ENCODE measurements at places on chromosomes 7 and 10.

DNA sequence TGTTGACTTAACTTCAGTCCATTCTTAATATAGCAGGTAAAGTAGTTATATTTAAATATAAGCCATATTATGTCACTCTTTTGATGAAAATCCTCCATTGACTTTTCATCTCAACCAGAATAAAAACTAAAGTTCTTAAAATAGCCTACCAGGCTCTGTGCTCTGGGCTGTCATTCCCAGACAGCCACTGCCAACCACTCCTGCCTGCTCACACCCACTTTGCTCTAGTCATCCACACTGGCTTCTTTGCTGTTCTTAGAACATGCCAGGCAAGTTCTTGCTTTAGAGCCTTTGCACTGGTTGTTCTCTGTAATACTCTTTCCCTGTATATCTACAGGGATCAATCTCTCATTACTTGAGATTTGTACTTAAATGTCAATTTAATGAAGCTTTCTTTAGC lies 80.6 kb downstream of the ZEB1 start:
- DNase-seq, result no peak

GRCh38 chr7:94530109-94530508 lies 20.5 kb downstream of the CASD1 start:
- DNase-seq, result no peak

GRCh38 chr10:34866848-34867247 lies 51.8 kb upstream of the PARD3 start:
- DNase-seq, result no peak

DNA sequence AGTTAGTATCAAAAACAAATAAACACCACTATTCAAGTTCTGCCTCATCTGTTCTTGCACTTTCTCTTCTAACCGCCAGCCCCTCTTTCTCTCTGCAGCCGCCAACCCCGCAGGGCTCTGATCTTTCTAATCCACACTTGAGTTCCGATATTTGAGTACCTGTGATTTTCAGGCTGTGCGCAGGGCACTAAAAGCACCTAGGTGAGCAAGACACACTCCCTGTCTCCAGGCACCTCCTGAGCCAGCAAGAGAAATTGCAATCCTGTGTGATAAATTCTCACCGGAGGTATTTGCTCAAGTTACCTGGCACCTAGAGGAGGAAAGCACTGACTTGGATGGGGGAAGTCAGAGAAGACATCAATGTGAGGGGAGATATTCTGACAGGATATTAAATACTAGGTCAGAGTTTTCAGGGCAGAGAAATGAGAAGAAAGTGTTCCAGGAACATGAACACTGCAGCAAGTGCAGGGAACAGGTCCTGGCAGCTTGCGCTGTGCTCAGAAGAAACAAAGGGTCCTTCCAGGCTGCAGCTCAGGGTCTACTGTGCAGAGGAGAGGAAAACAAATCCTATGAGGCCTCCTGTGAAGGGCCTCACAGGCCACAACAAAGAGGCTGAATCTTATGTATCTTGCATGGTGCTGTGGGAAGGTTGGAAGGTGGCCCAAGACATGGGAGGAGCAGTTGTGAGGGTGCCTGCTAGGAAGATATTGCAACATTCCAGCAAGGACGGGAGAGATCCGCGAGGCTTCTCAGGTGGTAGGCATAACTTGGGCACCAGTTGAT lies 568.7 kb upstream of the MGMT start:
- no peak for DNase-seq

- DNase-seq, result no peak
Measured at GRCh38 chr7:41628901-41629300, 74.0 kb downstream of the INHBA start.

DNA sequence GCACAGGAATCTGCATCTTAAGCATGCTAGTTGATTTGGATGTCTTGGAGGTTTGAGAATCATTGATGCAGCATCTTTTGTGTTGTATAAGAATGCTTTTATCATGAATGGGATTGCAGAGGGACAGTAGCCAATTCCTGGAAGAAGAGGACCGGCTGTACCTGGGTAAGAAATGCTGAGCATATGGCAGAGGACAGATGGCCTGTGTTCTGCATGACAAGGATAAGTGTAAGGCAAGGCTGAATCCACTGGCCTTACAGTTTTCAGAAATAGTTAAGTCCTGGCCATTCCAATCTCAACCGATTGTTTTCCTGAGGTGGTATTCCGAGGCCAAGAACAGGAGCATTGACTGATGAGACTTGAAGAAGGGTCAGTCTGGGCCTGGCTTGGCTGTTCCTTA lies 24.4 kb upstream of the KBTBD2 start:
- no peak for DNase-seq

DNA sequence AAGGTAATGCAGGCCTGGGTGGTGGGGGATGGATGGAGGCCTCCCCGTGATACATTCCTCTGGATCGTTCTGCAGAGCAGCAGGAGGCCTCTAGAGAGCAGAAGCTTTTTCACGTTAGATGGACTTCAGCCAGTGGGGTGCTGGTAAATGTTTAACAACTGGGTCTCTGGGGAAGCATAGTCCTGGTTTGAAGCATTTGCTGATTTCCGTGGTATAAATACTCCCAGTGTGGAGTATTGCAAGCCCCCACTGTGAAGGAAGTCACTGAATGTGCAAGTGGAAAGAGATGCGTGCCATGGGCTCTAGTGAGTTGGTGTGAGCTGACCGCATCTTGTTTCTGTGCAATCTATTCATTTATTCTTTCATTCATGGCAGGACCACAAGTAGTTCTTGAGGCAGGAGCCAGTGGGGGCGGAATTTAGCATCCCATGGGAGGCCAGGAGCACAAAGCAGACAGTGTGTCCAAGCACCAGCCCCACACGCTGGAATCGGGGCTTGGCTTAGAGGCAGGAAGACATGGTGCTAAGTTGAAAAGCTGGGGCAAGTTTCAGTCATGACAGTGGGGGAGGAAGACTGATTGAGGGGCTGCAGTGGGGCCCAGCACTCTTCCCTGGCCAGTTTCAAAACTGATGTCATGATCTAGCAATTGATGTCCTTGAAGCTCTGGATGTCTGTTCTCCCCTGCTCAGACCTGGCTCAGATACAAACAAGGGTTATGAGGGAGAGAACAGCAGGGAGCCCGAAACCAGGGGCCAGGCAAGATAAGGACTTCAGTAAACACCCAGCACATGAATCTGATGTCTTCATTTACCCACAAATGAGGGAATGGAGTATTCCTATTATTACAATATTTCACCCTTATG lies 280.9 kb upstream of the LYZL1 start:
- no peak for DNase-seq

GRCh38 chr10:5466451-5467206 lies 32.7 kb downstream of the CALML5 start:
- no peak for DNase-seq

DNA sequence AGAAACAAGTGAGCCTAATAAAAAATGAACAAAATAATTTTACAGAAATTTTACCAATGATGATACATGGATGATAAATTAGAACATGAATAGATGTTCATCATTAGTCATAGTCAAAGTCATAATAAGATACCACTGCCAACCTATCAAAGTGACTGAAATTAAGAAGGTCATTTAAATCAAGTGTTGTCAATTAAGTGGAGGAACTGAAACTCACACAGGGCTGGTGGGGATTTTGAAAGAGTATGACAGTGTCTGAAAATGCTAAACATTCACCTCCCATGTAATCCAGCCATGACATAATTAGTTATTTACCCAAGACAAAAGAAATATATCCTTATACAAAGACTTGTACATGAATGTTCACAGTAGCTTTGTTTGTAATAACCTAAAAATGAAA lies 57.1 kb upstream of the DYNC1I1 start:
- DNase-seq, result no peak

DNA sequence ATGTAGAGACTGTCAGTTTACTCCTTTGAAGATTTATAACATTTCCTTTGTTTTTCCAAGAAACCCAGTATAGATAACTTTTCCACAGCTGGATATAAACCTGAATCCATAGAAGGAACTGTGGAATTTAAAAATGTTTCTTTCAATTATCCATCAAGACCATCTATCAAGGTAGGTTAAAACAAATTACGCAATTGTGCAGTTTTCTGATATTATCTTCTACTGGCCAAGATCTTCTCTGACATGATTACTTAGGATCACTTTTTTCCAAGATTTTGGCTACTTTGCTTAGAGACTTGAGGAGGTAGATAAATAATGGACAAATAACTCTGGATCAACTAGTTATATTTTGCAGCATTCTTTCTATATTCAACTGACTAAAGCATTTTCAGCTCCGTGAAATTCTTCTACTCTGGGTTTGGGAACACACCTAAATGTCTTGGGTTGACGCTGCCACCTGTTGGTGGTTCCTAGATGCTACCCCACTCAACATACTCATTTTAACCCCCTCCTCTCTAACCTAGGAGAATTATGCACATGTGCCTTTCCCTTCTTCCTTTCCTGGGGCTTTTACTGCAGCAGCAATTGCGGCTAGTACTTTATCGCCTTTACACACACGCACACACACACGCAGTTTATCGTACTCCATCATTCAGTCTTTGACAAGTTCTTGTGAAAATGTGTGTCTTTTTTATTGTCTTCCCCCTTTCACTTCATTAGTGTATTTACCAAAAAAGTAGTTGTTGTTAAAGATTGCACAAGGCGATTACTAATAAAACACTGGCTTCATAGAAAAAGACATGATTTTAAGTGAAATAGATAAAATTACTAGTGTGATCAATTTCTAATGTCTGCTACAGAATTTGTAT lies 32.7 kb downstream of the ABCB5 start:
- no peak for DNase-seq

- no peak for DNase-seq
Measured at GRCh38 chr10:92505044-92505443, 68.8 kb downstream of the IDE start.

DNA sequence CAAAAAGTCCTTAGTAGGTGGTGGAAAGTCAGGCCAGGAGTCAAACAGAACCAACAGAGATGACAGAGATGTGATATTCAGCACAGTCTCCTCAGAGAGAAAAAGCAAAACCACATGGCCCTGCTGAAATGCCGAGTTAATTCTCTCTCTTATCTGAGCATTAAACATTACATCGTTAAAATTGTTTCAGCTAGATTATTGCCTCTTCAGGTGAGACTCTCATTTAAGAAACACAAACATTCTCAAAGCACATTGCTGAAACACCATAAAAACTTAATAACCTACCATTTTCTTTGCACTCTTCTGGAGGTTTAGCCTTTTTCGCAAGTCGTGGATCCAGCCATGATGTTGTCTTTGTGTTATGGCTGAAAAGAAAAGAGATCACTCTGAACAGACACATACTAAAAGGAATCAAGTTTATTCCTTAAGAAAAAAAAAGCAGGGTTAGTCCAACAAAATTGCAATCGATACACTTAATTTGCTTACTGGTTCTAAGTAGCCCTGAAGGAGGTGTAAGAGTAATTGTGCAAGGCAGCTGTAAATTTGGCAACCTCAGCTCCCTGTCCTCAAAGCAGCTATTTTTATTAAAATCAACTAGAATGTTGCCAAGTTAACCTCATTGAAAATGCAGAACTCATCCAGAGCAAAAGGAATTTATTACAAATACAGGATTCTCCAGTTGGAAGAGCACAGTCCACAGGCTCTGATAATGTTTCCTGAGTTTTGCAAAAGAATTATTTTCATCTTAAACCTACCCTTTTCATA lies 691.1 kb downstream of the PHTF2 start:
- DNase-seq, result no peak

GRCh38 chr10:44780426-44780825 lies 130.7 kb upstream of the TMEM72 start:
- DNase-seq, result no peak

- no peak for DNase-seq
Measured at GRCh38 chr7:152076324-152076821, 50.9 kb downstream of the GALNT11 start.

- DNase-seq, result no peak
Measured at GRCh38 chr7:73844848-73845460, 2.6 kb upstream of the METTL27 start.

DNA sequence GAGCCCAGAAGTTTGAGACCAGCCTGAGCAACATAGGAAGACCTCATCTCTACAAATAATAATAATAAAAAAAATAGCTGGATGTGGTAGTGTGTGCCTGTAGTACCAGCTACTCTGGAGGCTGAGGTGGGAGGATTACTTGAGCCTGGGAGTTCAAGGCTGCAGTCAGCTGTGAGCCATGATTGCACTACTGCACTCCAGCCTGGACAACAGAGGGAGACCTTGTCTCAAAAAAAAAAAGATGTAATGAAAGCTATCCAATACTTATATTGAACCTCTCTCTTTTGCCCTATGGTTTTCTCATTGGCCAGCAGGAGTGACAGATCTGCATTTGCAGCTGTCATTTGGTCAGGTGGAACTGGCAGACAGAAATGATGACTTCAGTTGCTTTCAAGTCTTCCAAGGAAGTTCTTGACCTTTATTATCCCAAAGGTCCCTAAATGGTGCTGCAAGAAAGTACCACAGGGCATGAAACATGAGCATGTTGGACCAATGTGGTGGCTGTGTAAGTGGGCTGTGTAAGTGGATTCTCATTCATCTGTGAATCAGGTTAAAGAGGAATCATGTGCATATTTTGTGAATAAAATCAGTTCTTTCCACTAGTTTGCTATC lies 99.4 kb downstream of the CALD1 start:
- DNase-seq, result no peak

- DNase-seq, result no peak
Measured at GRCh38 chr7:134113655-134114054, 13.5 kb upstream of the LRGUK start.

DNA sequence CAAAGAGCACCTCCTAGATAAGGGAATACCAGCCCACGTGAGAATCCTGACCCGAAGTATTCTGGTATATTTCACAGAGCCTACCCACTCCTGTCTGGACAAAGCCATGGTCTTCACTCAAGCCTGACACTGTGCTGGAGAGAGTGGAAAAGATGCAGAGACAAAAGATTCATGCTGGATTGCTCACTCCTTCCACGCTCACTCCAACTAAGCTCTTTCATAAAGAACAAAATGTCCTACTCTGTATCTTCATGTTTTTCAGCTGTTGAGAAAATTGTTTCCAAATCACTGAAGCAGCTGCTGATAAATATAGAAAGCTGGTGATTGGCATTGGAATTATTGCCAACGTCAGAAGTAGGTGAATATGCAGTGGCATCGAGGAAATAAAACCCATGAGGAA lies 106.0 kb downstream of the ABLIM1 start:
- DNase-seq, result no peak

GRCh38 chr10:31149835-31150512 lies 118.3 kb upstream of the ZNF438 start:
- DNase-seq, result no peak

DNA sequence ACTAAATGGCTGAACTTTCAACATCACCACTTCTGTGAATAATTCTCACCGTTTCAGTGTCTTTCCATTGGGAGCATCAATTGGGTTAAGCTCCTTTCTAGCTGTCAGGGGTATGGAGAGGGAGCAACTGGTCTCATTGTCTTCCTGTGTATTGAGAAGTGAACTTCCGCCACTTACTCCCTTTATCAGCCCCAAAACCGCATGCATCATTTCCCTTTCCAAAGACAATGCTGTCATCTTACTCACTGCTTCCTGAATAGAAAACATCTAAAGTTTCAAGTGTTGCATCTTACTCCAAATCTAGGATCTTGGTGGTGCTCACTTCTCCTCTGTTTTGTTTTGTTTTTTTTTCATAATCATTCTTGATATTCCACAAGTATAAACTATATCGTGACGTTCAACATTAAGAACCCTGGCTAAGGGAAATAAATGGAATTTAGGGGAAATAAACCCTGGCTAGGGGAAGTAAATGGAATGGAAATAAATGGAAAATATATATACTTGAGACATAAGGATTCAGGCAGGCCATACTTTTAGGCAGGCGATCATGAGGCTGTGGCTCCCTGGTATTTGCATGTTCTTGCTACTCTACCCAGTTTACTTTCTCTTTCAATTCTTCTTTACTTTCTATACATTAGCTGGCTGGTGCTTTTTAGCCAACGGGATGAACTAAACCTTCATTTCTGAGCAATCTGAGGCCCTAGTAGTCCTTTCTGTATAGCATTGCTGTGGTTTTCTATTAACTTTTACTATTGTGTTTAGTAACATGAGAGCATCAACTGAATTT lies 371.9 kb downstream of the BMPER start:
- DNase-seq, result no peak
